ENCODE measurements at places on chromosomes 7 and 10.

- no peak for DNase-seq
Measured at GRCh38 chr7:113698556-113699220, 220.1 kb downstream of the PPP1R3A start.

DNA sequence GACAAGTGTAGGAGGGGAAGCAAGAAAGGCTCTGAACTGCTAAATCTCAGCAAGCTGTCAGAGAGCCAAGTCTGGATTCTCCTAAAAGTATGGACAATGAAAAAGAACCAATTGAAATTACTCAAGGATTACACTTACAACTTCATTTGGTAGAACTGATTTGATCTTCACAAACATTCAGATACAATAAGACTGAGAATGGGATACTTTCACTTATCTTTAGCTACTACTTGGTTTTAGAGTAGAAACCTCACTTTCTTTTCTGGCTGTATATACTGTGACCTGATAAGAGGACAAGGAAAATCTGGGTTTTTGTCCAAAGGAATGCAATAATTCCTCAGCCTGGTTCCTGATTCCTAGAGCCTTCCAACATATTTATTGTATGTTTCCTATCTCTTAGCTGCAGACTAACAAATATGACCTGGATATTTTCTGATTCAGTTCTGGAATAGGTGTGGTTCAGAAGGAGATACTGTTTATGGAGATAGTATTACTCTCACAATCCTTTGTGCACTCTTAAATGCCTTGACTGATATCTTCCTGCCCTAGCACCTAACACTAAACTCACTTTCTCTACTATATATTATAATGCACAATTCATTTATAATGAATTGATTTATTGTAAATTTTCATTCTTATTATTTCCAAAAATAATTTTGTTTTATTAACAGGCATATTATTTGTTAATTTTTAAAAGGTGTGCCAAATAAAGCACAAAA lies 7.3 kb downstream of the SEMA3A start:
- DNase-seq = no peak

DNA sequence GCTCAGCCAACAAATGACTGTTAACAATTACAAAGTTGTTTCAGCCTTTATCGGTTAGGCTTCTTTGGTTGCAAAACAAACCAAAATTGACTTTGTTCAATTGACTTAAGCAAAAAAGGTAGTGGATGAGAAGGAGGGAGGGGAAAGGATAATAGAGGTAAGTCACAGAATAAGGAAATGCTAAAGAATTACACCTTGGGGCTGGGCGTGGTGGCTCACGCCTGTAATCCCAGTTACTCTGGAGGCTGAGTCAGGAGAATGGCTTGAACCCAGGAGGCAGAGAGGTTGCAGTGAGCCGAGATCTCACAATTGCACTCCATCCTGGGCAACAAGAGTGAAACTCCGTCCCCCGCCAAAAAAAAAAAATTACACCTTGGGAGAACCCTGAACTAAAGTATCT lies 41.4 kb downstream of the AHCYL2 start:
- no peak for DNase-seq

DNA sequence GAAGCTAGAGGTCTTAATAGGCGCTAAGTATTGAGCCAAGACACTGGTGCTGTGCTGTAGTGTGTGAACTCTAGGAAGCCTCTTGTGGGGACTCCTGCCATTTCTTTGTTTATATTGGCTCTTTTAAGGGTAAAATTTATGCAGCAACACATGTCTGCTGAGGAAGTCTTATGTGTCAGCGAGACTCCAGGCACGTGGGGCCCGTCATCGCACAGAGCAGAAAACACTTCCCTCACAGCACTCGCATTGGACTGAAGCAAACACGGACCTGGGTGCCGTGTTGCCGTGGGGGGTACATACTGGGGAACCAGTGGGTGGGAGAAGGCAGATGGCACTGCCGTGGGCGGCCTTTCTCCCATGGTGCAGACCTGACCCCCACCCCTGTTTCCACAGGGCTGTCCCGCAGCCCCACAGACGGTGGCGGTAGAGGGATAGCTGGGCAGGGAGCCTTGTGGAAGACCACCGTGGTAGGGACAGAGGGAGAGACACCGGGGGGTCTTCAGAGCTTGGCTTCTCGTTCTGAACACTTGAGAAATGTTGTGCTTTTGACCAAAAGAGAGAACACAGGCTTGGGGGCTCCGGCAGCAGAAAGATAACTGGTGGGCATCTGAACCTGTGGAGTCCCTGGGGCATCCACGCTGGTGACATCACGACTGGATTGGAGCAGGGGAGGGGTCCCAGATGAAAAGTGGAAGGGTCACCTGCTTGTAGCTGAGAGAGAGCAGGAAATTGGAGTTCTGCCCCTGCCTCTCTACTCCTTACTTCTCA lies 284.7 kb upstream of the SHH start:
- DNase-seq = no peak

DNA sequence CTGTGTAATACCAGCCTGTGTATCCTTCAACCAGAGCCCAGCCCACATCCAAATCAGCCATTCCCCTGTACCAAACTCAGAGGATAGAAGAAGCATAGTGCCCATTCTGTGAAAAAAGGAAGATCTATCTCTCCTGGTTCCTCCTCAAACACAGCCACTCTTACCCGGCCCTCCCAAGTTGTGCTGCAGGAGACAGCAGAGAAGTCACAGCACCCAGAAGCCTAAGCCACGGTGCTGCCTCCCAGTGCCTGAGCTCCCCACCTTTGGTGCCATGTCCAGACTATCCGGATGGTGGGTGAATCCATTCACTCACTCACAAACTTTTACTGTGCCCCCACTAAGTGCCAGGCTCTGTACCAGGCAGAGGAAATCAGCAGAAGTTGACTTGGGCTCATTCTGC lies 166.0 kb upstream of the ZMIZ1 start:
- DNase-seq = peak; percentile 7

DNA sequence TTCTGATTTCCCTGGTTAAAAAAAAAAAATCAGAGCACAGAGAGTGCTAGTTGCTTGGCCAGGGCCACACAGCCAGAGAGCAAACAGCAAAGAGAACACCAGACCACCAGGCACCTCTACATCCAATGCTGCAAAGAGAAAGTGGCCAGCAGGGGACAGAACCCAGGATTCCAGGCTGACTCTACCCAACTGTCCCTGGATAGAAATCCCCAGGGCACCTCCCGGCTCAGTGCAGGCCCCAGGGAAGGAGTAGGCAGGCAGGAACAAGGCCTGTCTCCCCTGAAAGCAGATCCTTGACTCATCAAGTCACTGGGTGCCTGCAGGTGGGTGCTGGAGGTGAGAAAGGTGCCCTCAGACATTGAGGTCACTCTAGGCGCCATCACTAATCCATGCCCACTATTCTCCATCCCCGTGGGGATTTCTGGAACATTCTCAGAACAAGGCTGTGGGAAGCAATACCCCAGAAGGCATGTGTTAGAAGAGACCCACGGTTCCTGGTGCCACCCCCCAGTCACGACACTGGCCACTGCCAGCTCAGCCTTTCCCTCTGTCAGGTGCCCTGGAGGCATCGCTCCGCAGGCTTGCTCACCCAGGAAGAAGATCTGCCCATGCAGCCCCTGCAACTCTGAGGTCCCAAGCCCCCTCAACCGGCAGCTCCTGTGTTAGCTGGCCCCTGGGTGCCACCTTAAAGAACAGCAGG lies 154.8 kb downstream of the GRID1 start:
- no peak for DNase-seq

GRCh38 chr7:42338916-42339540 lies 102.0 kb upstream of the GLI3 start:
- DNase-seq = no peak

Data from activated CD8-positive, alpha-beta memory T cell treated with anti-CD3 and anti-CD28 coated beads, Interleukin-2, amount 50 U/mL, for 48 hours (primary cell).